ENCODE measurements at places on chromosomes 7 and 10. TPM values are rescaled to one million over a fixed set of nuclear protein-coding genes. Genes with fewer than 3 reads are reported as not detected.

DNA sequence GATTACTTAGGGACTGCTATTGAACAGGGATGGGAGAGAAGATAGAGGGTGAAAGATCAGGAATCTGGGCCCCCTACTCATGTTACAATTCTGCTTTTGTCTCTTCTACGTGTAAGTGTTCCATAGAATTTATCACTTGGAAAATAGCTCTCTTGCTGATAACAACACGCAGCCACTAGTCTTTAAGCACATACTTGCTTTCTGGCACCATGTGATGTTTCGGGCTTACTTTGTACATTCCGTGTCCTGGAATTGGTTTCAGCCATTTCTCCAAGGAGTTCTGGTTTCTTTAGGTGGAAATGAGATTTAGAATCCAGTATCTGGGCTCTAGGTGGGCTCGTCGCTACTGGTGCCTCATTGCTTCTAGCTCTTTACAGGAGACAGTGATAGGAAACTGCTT is 59.7 kb downstream of the TFAM start:
- DNase-seq: no peak

DNA sequence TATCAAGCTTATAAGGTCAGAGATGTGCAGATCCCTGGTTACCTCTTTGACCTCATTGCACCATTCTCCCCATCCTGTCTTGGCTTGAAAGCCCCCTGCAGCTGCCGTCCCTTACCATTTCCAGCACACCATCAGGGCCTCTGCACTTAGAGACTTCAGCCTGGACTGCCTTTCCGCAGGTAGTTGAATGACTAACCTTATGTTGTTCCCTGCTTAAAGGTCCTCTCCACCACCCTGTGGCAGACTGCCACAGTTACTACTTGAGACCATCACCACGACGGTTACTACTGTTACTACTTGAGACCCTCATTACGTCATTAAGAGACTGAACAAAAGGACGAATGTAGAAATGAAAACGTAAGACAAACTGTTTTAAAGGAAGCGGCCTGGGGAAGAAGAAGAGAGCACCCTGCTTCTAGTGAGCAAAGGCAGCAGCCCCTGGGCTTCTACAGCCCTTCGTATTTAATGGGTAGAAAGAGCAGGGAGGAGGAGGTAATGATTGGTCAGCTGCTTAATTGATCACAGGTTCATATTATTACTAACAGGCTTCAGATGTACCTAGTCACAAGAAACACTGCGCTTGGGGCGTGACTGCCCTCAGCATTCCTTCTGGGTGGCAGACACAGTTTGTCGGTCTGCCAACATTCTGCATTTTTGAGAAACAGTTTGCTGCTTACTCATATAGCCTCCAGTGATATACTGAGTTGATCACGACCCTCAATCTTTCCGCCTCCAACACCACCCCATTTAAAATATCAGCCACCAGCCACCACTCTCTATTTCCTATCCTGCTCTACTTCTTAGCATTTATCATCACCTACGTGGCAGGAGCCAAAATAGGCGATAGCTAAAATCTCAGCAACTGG is 74.1 kb upstream of the PARD3 start:
- DNase-seq: no peak

DNA sequence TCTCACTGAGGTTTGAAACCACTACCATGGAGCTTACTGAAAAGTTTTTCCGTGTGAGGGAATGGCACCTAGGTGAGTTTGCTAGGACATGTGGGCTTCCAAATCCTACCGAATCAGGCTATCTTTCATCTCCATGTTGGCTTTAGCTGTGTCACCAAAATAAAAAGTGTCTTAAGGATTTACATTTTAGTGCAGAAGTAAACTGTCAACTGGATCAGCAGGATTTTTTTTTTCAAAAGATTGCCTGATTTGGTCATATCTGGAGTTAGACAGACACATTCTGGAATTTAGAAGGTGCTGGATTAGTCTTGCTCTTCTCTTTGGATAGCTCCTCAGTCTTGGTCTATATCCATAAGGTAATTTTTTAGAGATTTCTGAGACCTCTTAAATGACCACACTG is 5.5 kb downstream of the ARID5B start:
- DNase-seq: no peak

- DNase-seq: peak; percentile 64
These were observed 814.9 kb upstream of the C7orf33 start for GRCh38 chr7:147775516-147776284.

The POU6F2 gene
- 0.47 TPM for total RNA-seq
